ENCODE measurements at places on chromosomes 2 and 18.
A peak's percentile ranks its signal among the peaks of the same experiment; 100 is the strongest.

DNA sequence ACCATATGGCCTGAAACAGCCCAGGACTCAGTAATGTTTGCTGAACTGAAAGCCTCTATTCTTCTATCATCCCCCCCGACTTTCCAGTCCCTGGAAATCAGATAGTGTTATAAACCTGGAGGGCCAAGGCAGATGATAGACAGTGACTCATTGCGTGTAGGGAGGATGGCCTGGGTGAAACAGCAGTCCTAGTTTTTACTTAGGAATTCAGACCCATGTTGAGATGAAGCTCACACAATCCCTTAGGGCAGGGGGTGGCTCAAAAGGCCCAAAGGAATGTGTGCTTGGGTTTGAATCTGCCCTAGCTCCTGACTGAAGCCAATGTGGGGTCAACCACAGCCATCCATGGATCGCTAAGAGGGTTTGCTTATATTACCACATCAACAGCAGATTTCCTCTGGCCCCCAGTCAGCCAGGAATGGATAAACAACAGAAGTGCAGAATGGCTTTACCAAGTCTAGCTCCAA lies 43.9 kb upstream of the STPG4 start:
- no peak for DNase-seq

DNA sequence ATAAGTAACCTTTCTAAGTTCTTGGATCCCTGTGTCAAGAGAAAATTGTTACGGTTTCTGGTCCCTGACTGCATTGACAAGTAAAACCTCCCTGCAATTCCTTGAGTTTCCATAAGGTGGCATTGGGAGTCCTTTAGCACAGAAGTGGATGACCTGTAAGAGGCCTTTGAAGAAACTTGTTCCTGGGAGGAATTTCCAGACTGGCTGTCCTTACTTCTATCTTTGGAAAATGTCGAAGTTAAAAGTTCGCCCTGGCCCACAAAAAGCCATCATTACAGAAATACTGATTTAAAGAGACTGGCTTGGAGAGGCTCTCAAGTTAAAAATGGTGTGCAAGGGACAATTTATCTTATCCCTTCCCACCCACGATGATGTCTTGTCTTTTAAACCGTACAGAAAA lies 218.4 kb downstream of the CDH20 start:
- no peak for DNase-seq

DNA sequence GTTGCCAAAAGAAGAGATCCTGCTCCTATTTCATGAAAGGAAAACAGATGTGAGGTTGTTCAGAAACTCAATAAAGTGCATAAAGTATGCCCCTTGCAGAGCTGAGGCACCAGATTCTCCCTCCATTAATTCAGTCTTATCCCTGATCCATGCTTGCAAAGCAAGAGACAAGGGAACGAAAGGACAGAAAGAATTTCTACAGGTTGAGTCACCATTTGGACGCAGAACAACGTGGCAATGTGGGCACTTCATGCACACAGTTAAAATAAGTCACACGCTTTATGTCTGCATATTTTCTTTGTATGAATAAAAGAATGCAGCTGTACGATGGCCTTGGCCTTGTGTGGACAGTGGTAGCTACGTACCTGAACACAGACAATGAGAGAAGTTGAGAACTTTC lies 321.7 kb upstream of the REV1 start:
- no peak for DNase-seq

- DNase-seq, result no peak
These were observed 108.1 kb downstream of the NUP35 start for GRCh38 chr2:183232161-183232865.

DNA sequence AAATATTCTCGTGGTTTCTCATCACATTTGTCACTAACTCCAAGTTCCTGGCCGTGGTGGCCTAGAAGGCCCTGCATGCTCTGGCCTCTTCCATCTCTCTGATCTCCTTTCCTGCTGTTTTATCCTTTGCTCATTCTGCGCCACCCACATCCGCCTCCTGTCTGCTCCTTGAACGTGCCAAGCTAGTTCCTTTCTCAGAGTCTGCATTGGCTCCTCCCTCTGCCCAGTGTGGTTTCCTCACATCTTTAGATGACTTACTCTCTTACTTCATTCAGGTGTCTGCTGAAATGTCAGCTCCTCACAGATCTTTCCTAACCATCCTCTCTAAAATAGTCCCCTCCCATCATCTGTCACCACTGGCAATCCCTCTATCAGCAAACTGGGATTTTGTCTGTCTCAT lies 158.6 kb upstream of the RBMS1 start:
- DNase-seq, result peak; percentile 81

DNA sequence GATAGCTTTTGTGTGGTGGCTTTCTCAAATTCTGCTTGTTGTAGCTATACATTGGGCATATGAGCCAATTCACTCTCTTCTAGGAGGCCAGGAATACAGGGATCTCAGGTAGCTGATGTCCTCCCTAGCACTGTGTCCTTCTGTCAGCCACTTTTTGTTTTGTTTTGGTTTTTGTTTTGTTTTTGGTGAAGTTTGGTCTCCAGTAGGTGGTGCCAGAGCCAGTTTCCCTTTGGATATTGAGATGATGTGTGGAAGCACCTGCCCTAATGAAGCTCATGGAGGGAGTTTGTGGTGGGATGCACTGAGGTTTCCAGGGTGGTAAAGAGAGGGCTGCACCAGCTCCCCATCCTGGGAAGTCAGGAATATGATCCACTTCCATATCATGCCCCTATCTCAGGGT lies 100.5 kb upstream of the VWC2L start:
- no peak for DNase-seq

DNA sequence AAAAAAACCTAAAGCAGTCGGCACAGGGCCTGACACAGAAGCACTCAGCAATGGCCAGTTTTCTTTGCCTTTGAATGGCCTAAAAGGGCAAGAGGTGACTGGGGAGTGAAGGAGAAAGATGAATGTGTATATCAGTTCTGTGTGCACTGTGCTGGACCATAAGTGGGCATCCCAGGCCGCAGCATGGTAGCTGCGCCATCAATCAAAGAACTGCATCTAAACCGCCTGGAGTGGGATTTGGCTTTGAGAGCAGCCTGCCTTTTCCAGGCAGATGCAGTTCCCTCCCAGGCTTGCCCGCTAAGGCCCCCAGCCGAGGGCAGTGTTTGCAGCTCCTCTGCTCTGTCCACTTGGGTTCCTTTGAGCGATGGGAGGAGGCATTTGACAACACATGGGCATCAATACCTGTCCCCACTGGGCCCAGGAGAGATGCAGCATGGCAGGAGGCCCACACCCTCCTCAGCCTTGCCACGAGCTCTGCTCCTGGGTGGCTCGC lies 144.1 kb downstream of the FAM210A start:
- DNase-seq, result no peak

DNA sequence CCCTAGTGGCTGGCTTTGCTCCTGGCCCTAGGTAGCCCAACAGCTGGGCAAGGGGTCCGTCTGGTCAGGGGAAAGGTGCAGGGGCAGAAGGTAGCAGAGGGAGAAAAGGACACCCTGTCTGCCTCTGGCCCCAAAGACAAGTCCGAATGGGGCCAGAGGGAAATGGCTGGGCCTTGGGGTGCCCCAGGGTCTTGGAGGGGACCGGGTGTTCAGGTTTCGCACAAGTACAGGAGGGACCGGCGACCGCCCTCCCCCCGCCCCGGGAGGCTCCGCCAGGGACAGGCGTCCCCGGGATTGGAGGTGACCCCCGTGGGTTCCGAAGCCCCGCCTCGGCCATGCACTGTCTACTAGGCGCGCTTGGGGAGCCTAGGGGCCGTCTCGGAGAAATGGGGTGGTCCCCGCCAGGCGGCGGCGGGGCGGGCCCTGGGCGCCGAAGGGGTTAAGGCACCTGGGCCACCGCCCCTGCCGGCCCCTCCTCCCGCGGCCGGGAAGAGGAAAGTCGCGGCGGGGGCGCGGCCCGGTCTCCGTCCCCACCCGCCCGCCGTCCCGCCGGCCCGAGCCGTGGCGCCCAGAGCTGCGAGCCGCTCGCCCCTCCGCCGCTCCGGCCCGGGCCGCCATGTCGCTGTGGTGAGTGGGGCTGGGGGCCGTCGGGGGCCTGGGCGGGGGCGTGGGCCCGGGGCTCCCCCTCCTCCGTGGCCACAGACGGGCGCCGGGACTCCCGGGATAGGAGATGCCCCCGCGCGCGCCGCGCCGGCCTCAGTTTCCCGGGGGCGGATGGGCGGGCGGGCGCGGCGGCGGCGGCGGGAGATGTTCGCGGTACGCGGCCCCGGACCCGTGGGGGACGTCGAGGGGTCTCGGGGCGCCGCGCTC lies at the start of gene B3GNT7:
Gene B3GNT7 (plus strand): TSS at position 523 of the 870 bp plus-strand sequence. CDS start 94 bp downstream, at position 617.
- DNase-seq, result no peak

GRCh38 chr2:69272803-69273471 lies 114.1 kb downstream of the GFPT1 start:
- DNase-seq, result no peak

- no peak for DNase-seq
These were observed 231.1 kb upstream of the AGAP1 start for GRCh38 chr2:235262750-235263149.

GRCh38 chr2:227098162-227098515 lies 65.9 kb downstream of the COL4A4 start:
- no peak for DNase-seq

DNA sequence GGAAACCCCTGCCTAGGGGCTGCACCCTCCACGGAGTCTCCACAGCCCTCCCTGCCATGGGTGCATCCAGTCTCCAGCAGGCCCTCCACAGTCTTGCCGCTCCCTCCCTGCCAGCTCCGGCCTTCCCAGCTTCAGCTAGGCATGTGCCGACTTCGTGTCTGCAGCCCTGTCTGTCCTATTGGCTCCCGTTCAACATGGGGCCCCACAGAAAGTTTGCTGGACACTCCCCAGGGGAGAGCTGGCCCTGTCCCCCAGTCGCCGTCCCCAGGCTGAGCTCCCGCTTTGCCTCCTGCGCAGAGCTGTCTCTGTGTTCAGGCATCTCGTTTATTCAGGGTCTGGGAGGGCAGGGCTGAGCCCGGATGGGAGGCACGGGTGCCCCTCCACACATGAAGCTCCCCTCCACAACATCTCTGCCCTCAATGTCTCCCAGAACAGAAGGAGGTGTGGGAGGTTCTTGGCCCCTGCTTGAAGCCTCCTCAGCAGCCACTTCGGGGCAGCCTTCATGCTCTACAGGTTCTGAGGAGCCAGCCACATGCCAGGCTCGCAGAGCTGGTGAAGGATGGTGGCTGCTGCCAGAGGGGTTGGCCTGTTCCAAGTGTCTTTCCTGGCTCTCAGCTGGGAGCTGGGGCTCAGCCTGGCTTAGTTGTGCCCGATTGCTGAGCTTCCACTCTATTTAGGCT lies 120.1 kb upstream of the PXDN start:
- DNase-seq, result no peak

DNA sequence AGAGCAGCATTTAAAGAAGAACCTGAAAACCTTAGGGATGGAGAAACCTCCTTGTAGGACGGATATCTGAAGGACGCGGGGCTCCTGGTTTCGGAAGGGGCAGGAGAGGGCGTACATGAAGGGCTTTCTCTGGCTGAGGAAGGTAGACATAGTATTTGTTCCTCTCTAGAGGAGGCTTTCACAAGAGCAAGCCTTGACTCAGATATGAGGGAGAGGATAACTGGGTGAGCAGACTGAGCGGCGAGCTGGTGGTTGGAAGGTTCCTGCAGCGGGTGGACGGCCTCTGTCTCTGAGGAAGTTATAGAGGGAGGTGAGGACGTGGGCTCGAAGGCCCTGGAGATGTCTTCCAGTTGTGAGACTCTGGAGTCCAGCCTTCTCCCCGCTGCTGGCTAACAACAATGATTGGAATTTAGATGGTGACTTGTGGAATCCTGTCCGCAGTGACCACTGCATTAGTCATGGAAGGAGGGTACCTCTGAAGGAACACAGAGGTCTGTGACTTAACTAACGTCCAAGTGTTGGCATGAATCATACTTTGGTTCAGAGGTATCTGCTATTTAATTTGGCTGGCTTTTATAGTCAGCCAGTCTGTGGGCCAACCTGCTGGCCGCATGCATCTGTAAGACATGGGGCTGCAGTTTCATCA lies 80.9 kb downstream of the ASAP2 start:
- DNase-seq, result no peak

- DNase-seq, result no peak
These were observed 7.6 kb upstream of the ASXL2 start for GRCh38 chr2:25885933-25886332.

DNA sequence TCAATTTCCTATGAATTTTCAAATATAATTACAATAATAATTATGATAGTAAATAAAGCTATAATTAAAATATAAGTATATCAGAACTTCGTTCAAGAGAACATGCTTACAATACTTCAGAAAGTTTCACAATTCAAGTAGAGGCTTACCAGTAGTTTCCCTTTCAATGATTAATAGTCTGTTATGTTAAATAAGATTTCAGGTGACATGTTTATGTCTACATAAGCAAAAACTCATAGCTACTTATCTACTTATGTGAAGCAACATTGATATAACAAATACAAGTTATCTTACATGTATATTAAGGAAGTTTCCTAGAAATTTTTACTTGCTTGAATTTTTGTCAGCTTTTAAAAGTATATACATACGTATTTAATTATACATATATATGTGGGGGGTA lies 4.5 kb upstream of the COL3A1 start:
- DNase-seq, result no peak

DNA sequence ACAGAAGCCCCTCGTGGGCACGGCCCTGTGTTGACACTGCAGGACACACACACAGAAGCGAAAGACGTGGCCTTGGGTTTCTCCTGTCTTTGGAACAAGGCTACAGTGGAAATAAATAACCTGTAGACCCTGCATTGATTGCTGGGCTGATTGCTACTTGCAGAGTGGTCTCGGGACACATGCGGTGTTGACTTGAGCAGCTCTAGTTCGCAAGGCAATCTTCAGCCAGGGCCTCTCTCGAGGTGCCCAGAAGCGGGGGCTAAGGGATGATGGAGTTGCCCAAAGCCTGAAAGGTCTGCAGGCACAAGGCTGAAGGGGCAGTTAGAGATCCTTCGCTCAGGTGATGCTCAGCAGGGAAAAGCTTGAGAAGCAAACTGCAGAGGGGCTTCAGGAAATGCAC lies 180.3 kb downstream of the SEPTIN10 start:
- DNase-seq, result no peak

DNA sequence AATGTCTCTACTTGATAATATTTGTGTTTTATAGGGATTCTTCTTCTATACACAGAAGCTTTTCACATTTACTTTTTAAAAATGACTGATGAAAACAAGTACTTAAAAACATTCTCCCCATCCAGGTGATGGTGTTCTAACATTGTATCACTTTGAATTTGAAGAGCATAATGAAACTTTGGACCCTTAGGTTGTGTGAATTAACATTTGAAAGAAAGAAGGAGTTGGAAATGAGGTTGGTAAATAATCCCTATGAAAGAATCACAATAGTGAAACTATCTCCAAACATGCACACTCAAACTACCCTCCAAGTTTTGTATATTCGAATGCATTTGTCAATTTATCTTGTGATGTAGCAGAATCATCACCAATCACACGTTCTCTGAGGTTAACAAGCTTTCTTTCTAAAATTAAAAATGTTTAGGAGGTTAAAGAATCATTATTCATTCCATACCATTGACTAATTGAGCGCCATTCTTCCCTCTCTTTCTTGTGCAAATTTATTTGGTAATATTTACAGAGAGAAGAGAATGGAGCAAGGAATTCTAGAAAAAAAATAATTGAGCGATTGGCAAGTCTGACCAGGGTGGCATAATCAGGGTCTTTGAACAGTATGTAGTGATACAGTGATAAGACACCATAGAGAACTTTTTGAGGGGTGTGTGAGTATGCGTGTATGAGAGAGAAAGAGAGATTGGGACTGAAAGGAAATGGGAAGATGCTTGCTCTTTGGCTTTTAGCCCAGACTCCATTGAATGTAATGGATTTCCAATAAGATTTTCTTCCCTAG lies 260.0 kb upstream of the NRXN1 start:
- DNase-seq, result no peak

All from CD4-positive, alpha-beta T cell treated with Interleukin-17A for 4 hours (primary cell).